ENCODE measurements at places on chromosomes 13 and 19. TPM values are rescaled to one million over a fixed set of nuclear protein-coding genes. Genes with fewer than 3 reads are reported as not detected.
A peak's percentile ranks its signal among the peaks of the same experiment; 100 is the strongest.

The CYP2A7 gene
- total RNA-seq, result not detected

The SIGLECL1 gene
- not detected for total RNA-seq

The CD79A gene
- total RNA-seq, result 20.8 TPM

The NALCN gene
- total RNA-seq, result not detected

The C19orf81 gene
- total RNA-seq, result not detected

The PDX1 gene
- not detected for total RNA-seq

The RAB20 gene
- total RNA-seq, result 3.1 TPM

DNA sequence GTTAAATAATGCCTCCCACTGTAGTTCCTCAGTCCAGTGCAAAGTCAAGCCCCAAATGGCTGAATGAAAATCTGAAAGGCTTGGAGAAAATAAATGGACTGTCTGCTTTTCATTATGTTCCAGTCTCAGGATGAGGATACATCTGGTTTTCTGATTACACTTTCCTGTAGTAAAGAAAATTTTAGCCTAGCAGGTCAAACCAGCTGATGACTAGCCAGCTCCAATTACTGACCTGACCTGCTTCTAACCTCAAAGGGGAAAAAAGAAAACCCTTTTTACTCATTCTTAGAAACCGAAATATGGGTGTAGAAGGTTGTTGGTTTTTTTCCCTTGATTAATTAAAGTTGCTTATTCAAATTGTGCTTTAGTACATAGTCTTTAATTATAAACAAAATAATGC, 418.4 kb downstream of the EFNB2 start:
- no peaks in the 10 kb centered on the region for H3K4me1 ChIP-seq
- no peak overlapping the region for H3K27ac ChIP-seq
- no peak for DNase-seq
- H3K27me3 ChIP-seq, result no peaks in the 10 kb centered on the region

DNA sequence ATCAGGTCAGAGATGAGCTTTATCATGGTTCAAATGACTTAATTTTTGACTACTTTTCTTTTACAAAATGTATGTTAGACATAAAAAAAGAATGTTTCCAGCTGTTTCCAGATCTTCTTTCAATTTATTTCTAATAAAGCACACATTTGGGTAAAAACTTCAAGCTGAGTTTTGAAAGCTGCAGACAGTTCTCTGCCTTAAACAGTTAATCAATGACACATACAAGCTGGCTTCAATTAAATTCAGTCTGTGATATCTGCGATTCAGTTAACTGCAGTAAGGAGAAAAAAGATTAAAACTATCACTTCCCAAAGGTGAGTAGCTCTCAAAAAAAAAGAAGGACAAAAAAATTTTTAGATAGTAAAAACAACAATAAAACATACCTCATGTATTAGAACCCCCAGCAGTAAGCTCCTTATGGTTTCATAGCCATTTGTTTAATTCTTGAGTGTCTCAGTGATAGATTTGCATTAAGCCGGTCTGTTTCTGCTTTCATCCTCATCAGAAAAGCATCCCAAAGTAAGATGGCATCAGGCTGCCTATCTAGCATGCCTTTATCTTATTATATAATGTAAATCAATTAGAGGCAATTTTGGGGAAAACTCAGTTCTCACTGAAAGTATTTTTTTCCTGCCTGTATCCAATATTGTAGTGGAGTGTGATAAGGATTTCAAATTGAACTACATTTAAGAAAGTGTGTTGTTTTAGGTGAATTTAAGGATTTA, 81.8 kb upstream of the STARD13 start:
- no peaks in the 10 kb centered on the region for H3K36me3 ChIP-seq
- no peak for DNase-seq
- H3K27ac ChIP-seq, result no peak overlapping the region
- no peak overlapping the region for H3K4me3 ChIP-seq
- no peaks in the 10 kb centered on the region for H3K4me1 ChIP-seq

DNA sequence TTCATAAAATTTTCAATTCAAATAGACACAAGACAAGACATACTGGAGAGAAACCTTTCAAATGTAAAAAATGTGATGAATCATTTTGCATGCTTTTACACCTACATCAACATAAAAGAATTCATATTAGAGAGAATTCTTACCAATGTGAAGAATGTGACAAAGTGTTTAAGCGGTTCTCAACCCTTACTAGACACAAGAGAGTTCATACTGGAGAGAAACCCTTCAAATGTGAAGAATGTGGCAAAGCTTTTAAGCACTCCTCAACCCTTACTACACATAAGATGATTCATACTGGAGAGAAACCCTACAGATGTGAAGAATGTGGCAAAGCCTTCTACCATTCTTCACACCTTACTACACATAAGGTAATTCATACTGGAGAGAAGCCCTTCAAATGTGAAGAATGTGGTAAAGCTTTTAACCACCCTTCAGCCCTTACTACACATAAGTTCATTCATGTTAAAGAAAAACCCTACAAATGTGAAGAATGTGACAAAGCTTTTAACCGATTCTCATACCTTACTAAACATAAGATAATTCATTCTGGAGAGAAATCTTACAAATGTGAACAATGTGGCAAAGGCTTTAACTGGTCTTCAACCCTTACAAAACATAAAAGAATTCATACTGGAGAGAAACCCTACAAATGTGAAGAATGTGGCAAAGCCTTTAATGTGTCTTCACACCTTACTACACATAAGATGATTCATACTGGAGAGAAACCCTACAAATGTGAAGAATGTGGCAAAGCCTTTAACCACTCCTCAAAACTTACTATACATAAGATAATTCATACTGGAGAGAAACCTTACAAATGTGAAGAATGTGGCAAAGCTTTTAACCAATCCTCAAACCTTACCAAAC, 24.6 kb upstream of the ZNF431 start:
- peaks cover 8% of the 10 kb centered on the region for H3K36me3 ChIP-seq
- H3K27ac ChIP-seq, result no peak overlapping the region
- H3K4me3 ChIP-seq, result no peak overlapping the region
- H3K4me1 ChIP-seq, result no peaks in the 10 kb centered on the region

GRCh38 chr13:32790731-32791130, 204.5 kb downstream of the PDS5B start:
- no peaks in the 10 kb centered on the region for H3K27me3 ChIP-seq
- H3K4me3 ChIP-seq, result no peak overlapping the region
- no peaks in the 10 kb centered on the region for H3K36me3 ChIP-seq
- peaks cover 20% of the 10 kb centered on the region for H3K4me1 ChIP-seq
- no peak overlapping the region for H3K27ac ChIP-seq

GRCh38 chr13:79231887-79232286, 174.2 kb downstream of the RBM26 start:
- H3K27me3 ChIP-seq, result no peaks in the 10 kb centered on the region
- no peak overlapping the region for H3K27ac ChIP-seq
- H3K4me1 ChIP-seq, result no peaks in the 10 kb centered on the region
- no peaks in the 10 kb centered on the region for H3K36me3 ChIP-seq
- DNase-seq, result no peak
- no peak overlapping the region for H3K4me3 ChIP-seq

DNA sequence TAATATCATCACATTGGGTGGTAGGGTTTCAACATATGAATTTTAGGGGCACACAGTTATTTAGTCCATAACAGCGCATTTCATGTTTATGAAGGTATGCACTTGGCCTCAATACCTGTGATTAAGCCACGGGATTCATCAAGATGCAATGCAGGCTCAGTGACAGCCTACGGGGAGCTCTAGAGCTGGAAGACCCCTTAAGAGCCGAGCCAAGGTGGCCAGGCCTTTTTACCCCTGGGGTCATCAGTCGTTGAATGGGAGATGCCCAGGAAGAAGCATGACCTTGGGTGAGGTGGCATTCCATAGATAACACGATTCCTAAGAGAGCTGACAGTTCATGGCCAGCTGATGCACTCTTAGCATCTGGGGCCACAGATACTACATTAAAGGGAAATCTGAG, 380.0 kb downstream of the ZNF536 start:
- no peaks in the 10 kb centered on the region for H3K4me1 ChIP-seq
- H3K27ac ChIP-seq, result no peak overlapping the region
- no peaks in the 10 kb centered on the region for H3K36me3 ChIP-seq
- DNase-seq, result no peak
- H3K4me3 ChIP-seq, result no peak overlapping the region

DNA sequence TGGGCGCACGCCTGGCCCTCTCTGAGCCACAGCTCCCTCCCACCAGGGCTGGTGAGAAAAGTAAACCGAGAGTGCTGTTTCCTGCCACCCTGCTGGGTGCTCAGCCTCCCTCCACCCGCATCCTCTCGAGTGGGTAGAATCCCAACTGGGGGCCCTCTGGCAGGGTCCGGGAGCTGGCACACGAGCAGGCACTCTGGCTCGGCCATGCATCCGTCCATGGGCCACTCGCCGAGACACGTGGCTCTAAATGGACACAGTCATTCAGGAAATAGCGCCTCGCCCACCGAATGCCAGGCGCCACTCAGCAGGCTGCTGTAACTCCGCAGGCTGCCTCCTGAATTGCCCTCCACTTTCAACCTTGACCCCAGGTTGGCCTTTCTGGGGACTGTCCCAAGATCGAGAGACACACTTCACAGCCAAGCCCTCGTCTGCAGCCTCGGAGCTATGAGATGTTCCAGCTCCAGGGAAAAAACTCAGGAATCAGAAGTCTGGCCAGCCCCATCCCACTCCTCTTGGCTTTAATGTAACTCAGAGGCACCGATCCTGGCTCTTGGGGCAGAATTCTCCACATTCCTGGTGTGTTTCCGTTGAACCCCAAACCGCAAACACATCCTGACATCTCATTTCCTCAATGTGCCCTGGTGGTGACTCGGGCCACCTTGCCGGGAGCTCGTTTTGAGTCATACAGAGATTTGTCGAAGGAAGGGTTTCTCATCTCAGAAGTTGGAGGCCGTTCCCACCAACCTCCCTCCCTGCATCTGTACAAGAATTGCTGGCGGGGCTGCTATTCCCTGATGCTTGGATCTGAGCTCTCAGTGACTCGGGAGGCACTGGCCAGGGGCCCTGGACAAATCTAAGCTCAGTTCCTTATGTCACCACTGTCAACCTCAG, 14.1 kb downstream of the KLF2 start:
- peak; percentile 39 for DNase-seq
- peak overlapping the region; percentile 35 for H3K4me3 ChIP-seq
- H3K27ac ChIP-seq, result peak overlapping the region; percentile 64
- H3K27me3 ChIP-seq, result no peaks in the 10 kb centered on the region

GRCh38 chr19:32450217-32450616, 44.6 kb downstream of the DPY19L3 start:
- H3K27ac ChIP-seq, result no peak overlapping the region
- H3K36me3 ChIP-seq, result no peaks in the 10 kb centered on the region
- no peaks in the 10 kb centered on the region for H3K4me1 ChIP-seq
- no peaks in the 10 kb centered on the region for H3K27me3 ChIP-seq
- DNase-seq, result no peak

- no peak overlapping the region for H3K4me3 ChIP-seq
- H3K4me1 ChIP-seq, result no peaks in the 10 kb centered on the region
- H3K27me3 ChIP-seq, result peaks cover 80% of the 10 kb centered on the region
- H3K36me3 ChIP-seq, result no peaks in the 10 kb centered on the region
- no peak overlapping the region for H3K27ac ChIP-seq
Measured at GRCh38 chr19:48757741-48758144, 2.4 kb downstream of the FGF21 start.

GRCh38 chr13:112102243-112102642, 35.3 kb downstream of the SOX1 start:
- DNase-seq, result no peak
- no peak overlapping the region for H3K27ac ChIP-seq
- H3K4me1 ChIP-seq, result no peaks in the 10 kb centered on the region
- H3K4me3 ChIP-seq, result no peak overlapping the region
- H3K27me3 ChIP-seq, result peaks cover 49% of the 10 kb centered on the region

- no peaks in the 10 kb centered on the region for H3K36me3 ChIP-seq
- no peaks in the 10 kb centered on the region for H3K27me3 ChIP-seq
- H3K4me3 ChIP-seq, result no peak overlapping the region
- H3K4me1 ChIP-seq, result no peaks in the 10 kb centered on the region
- no peak overlapping the region for H3K27ac ChIP-seq
- DNase-seq, result no peak
Measured at GRCh38 chr13:102970542-102970941, 95.7 kb downstream of the SLC10A2 start.

GRCh38 chr13:108302279-108302678, 32.8 kb downstream of the TNFSF13B start:
- no peaks in the 10 kb centered on the region for H3K4me1 ChIP-seq
- H3K27me3 ChIP-seq, result no peaks in the 10 kb centered on the region
- no peak overlapping the region for H3K4me3 ChIP-seq
- H3K36me3 ChIP-seq, result no peaks in the 10 kb centered on the region
- H3K27ac ChIP-seq, result no peak overlapping the region
- no peak for DNase-seq

DNA sequence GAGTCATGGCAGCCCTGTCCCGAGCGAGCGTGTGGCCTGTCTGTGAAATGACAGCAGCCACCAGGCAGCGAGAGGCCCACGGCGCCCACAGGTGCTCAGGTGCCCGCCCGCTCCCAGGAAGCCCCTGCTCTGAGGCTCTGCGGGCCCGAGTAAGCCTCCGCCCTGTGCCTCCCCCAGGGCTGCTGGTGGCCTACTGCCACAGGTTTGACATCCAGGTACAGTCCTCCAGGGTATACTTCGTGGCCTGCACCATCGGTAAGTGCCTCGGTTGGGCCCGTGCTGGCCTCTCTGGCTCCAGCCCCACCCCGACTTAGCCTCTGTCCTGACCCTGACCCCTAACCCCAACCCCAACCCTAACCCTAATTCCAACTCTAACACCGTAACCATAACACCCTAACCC, 15.0 kb upstream of the TMPRSS9 start:
- no peaks in the 10 kb centered on the region for H3K4me1 ChIP-seq
- DNase-seq, result no peak
- H3K36me3 ChIP-seq, result peaks cover 15% of the 10 kb centered on the region

DNA sequence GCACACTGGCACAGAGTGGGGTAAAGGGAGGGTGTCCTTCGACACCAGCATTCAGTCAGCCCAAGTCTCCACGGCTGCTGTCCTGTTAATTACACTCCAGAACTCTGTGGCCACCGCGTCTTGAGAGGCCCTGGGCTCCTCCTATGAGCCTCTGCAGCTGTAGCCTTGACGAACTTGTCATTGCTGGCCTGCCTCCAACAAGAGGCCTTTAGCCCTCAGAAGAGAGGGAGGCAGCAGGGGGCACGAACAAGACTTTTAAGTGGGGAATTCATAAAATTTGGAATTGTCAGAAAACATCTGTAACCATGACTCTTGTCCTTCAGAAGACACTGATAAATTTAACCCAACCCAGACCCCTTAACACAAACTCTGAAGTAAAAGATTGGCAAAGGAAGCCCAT, 241.9 kb downstream of the UQCRFS1 start:
- H3K27me3 ChIP-seq, result no peaks in the 10 kb centered on the region
- no peaks in the 10 kb centered on the region for H3K4me1 ChIP-seq
- H3K4me3 ChIP-seq, result no peak overlapping the region
- no peak overlapping the region for H3K27ac ChIP-seq
- no peak for DNase-seq

- H3K36me3 ChIP-seq, result no peaks in the 10 kb centered on the region
- H3K27ac ChIP-seq, result peak overlapping the region; percentile 52
- H3K4me3 ChIP-seq, result peak overlapping the region; percentile 45
- peak; percentile 20 for DNase-seq
- H3K27me3 ChIP-seq, result no peaks in the 10 kb centered on the region
Measured at GRCh38 chr13:49635599-49636433, 7.5 kb downstream of the ARL11 start.

- no peak for DNase-seq
- no peaks in the 10 kb centered on the region for H3K27me3 ChIP-seq
- H3K4me3 ChIP-seq, result no peak overlapping the region
- H3K4me1 ChIP-seq, result peaks cover 33% of the 10 kb centered on the region
- H3K27ac ChIP-seq, result no peak overlapping the region
- H3K36me3 ChIP-seq, result no peaks in the 10 kb centered on the region
Measured at GRCh38 chr19:34256835-34257558, 2.6 kb downstream of the GARRE1 start.

GRCh38 chr13:49976314-49977258, 20.3 kb upstream of the TRIM13 start:
- no peaks in the 10 kb centered on the region for H3K27me3 ChIP-seq
- peaks cover 2% of the 10 kb centered on the region for H3K4me1 ChIP-seq
- H3K4me3 ChIP-seq, result no peak overlapping the region

Measured in T-cell (primary cell).